ENCODE measurements at places on chromosomes 3 and 15.

DNA sequence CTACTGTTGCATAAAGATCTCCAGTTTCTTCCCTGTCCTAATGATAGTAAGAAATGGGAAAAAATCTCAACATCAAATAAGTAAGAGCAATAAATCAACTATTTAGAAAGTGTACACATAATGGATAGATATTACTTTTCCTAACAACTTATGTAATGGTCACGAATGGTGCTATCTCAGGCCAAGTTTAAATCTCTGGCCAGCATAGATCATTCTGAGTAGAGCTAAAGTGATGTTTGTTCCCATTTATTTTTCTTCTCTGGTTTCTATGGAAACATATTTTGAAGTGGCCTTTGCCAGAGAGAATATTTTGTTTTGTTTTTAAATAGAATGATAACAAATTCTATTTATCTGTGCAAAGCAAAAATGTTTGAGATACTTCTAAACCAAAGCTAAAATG lies 249.7 kb upstream of the TTC14 start:
- DNase-seq, result no peak

DNA sequence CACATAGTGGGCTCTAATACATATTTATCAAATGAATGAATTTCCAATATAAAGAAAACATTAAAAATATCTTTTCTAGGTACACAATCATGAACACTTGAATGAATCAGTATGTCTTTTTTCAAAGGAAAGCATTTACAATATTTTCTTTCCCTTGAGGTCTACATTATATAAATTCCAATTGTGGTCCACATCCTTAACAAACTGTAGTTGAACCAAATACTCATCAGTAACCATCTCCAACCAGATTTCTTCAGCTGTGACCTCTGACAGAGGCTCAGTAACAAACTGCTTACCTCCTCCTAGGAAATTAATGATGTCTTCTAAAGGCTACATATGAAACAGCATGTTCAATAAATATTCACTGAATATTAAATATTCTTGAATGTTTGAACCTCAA lies 58.8 kb downstream of the CFAP20DC start:
- no peak for DNase-seq

DNA sequence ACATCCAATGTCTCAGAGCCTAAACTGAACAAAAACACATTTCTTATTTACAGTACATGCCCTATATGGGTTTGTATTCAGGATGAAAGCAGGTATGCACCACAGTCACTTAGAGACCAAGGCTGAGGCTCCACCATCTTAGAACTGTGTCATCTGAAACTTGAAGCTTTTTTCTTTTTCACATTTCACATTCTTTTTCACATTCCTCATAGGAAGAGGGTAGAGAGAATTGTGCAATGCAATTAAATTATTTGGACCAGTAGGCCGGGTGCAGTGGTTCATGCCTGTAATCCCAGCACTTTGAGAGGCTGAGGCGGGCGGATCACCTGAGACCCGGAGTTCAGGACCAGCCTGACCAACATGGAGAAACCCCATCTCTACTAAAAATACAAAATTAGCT lies 591.0 kb downstream of the MECOM start:
- DNase-seq, result no peak

DNA sequence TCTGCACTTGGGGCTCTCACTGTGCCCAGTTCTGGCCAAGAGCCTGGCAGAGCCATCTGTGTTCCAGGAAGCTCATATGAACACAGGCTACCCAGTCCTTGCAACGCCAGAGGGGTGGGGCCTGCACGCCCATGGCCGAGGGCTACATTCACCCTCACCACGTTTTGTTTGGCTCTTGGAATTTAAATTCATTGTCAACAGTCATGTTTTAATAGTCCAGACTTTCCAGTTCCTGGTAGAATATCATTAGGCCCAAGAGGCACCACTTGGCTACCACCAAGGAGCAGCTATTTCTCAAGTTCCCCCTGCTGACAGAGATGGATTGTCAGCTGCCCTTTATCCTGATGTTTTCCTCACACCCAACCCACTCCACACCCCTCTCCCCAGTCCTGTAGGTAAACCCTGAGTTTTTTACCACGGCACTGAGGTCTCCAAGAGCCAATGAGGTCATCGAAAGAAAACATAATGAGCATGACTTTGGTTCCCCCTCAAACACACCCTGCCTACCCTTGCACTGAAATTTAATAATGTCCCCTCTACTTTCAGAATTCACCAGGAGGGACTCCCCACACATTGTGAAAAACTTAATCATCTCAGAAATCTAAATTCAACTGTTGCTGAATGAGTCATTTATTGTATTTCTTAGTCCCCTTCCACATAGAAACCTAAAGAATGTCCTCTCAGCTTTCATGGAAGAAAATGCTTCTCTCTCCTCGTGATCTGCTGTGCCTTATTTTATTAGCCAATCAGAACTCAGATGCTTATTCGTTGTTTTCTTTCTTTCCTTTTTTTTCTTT lies 125.1 kb downstream of the SHQ1 start:
- peak; percentile 49 for DNase-seq

DNA sequence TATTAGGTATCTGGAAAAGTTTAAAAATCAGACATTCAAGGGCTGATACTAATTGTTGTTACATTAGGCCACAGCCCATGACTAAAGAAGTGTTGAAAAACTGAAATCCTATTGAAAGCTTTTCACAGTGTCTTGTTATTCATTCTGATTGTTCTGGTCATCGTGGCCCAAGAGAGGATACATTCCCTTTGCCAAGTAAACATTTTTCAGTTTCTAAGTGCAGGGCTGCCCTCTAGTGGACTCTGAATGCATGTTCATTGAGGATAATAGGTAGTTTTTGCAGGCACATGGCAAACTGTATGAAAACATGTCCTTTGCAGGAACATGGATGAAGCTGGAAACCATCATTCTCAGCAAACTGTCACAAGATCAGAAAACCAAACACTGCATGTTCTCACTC lies 181.1 kb downstream of the MYRIP start:
- DNase-seq, result peak; percentile 31

DNA sequence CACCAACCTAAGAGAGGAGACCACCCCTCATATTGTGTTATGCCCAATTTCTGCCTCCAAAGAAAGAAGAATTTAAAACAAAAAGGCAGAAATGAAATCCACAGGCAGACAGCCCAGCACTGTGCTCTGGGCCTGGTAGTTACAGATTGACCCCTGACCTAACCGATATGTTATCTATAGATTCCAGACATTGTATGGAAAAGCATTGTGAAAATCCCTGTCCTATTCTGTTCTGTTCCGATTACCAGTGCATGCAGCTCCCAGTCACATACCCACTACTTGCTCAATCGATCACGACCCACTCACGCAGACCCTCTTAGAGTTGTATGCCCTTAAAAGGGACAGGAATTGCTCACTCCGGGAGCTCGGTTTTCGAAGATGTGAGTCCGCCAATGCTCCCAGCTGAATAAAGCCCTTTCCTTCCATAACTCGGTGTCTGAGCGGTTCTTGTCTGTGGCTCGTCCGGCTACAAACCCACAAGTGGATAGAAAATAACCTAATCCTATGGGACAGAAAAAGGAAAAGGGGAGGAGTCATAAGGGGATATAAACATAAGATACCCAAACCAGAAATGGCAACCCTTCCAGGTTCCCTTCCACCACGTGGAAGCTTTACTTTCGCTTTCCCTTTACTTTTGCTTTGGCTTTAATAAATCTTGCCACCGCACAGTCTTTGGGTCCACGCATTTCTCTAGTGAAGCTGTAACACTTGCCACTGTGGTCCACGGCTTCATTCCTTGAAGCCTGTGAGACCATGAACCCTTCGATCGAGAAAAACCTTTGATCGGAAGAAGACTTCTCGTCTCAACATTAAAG lies 1.7 kb upstream of the CFAP91 start:
- no peak for DNase-seq

GRCh38 chr3:180066598-180066997 lies 29.9 kb upstream of the PEX5L start:
- no peak for DNase-seq

- no peak for DNase-seq
Measured at GRCh38 chr3:105528955-105529354, 162.2 kb downstream of the ALCAM start.

DNA sequence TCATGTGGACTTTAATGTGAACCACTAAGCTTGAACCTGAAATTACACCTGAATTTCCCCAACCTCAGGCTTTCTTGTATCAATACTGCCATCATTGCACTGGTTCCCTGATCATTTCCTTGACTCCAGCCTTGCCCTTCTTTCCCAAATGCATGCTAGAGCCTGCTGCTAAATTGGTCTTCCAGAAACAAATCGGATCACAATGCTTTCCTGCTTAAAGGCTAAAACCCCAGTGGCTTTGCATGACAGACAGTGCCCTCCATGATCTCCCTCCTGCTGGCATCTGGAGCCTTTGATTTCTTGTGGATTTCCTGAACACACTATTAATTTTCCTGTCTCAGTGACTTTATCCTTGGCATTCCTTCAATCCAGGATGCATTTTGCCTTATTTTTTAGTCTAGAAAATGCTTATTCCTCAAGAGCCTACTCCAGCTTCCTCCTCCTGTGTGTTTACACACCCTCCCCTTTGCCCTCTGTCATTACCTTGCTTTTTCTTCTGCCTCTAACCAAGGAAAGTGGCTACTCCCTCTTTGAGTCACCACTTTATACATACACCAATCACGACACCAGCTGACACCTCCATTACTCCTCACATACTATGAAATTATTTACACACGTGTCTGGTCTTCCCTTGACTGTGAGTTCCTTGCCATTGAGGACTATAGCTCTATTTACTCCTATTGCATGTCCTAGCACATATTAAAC lies 214.6 kb downstream of the KCNAB1 start:
- no peak for DNase-seq

GRCh38 chr3:31142139-31142538 lies 247.7 kb upstream of the GADL1 start:
- DNase-seq, result no peak

DNA sequence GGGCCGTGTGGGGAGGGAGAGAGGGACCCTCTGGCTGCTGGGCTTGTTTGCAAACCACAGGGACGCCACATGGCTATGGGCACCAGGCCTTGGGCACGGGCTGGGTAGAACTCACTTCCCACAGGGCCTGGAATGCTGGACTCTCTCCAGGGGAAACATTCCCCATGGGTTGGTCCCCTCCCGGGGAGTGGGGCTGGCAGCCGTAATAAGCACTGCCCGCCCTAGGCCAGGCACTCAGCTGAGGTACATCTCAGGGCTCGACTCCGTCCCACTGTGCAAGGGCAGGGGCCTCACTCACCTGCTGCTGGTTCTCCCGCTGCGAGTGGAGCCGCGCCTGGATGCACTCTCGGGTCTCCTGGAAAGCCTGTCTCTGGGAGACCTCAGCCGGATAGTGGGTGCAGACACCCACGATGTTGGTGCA lies 96.7 kb downstream of the ADCY5 start:
- DNase-seq, result no peak

- DNase-seq, result no peak
Measured at GRCh38 chr15:74217907-74218885, 15.6 kb upstream of the STRA6 start.

GRCh38 chr3:71430941-71431552 lies 152.5 kb downstream of the FOXP1 start:
- DNase-seq, result no peak

DNA sequence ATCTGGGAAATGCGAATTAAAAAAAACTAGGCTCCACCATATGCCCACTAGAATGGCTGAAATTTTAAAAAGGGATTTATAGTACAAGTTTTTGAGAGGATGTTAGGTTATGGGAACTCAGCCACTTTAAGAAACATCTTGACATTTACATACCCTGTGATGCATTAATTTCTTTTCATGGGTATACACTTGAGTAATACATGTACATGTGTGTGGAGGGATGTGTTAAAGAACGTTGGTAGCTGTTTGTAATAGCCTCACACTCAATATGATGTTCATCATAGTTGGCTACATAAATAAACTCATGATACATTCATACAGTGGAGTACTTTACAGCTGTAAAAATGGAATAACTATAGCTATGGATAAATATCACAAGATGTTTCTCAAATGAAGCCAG lies 40.9 kb downstream of the MEF2A start:
- DNase-seq, result no peak

DNA sequence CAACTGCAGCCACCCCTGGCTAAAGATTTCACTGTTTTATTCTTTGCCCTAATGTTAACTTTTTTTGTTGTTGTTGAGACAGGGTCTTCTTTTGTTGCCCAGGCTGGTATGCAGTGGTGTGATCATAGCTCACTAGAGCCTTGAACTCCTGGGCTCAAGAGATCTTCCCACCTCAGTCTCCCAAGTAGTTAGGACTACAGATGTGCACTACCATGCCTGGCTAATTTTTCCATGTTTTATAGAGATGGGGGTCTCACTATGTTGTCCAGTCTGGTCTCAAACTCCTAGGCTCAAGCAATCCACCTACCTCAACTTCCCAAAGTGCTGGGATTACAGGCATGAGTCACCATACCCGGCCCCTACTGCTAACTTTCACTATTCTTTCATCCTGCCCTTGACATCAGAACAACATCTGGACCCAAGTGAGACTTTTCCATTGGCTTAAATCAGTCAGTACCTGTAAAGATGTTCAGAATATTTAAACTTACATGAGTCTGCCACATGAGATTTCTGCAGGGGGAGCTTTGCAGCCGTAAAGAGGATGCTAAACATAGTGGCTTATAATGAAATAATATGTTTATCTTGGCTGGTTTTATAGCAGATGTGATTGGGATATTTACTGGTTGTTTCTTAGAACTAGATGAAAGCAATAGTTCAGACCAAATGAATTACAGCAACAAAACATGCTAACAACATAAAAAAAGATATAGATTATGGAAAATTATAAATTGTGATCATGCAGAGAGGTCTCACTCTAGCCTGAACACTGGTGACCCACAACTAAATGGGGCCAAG lies 73.6 kb downstream of the HMG20A start:
- no peak for DNase-seq

- DNase-seq, result no peak
Measured at GRCh38 chr3:168220556-168220955, 124.8 kb upstream of the GOLIM4 start.

- peak; percentile 43 for DNase-seq
Measured at GRCh38 chr3:12143949-12144504, 14.7 kb downstream of the TIMP4 start.

GRCh38 chr3:168973206-168973605 lies 690.3 kb downstream of the MECOM start:
- DNase-seq, result no peak

DNA sequence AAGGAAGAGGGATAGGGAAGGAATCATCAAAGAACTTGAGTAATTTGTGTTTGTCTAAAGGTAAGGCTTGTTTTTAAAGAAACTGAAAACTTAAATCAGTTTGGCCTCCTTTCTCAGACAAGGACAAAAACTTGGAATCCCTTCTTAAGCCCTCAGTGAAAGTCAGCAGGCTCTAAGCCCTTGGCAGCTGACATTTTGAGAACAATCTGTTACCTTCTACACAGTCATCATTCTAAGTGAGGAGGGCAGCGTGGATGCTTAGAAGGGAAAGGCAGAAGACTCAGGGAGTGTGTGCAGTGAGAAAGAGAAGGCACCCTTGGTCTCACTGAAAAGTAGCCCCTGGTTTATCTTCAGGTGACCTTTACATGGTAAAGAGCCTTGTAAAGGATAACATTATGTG lies 10.8 kb downstream of the HSPBAP1 start:
- DNase-seq, result no peak

- no peak for DNase-seq
Measured at GRCh38 chr15:89998141-89998661, 2.9 kb upstream of the ZNF710 start.

GRCh38 chr3:26525013-26525412 lies 97.6 kb upstream of the LRRC3B start:
- DNase-seq, result no peak
